Activated T-cell treated with anti-CD3 and anti-CD28 coated beads, Interleukin-2, amount 50 U/mL, for 72 hours (primary cell): ENCODE measurements at places on chromosomes 7 and 10. TPM values are rescaled to one million over a fixed set of nuclear protein-coding genes. Genes with fewer than 3 reads are reported as not detected.
A peak's percentile ranks its signal among the peaks of the same experiment; 100 is the strongest.

The MYO3A gene
- total RNA-seq, result not detected

The RTKN2 gene
- total RNA-seq, result 18.7 TPM

The OR6B1 gene
- total RNA-seq, result not detected

The BEND7 gene
- total RNA-seq, result not detected

The CTAGE4 gene
- total RNA-seq, result 1.5 TPM

The PRRT4 gene
- 0.70 TPM for total RNA-seq

The OR2A42 gene
- not detected for total RNA-seq

The FFAR4 gene
- not detected for total RNA-seq

The AMPH gene
- 0.53 TPM for total RNA-seq

DNA sequence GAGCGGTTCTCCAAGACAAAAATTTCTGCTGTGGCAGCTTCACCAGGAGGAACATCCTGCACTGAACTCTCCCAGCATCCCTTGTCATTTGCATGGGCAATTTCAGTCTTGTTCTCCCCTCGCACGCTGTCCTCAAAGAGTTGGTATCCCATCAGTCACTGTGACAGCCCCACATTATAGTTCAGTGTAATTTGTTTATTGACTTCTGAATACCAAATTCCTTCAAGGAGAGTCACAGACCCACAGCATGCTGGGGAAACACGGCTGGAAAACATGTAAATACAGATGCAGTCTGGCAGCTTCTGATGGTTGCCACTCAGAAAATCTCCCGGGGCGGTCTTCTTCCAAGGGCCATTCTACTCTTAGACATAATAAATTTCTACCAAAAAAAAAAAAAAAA lies 151.0 kb upstream of the NEBL start:
- H3K27me3 ChIP-seq, result no peaks in the 10 kb centered on the region
- no peak overlapping the region for H3K27ac ChIP-seq
- H3K4me3 ChIP-seq, result no peak overlapping the region
- no peaks in the 10 kb centered on the region for H3K36me3 ChIP-seq
- H3K4me1 ChIP-seq, result no peaks in the 10 kb centered on the region
- DNase-seq, result no peak

GRCh38 chr7:7962851-7963250 lies 5.7 kb upstream of the GLCCI1 start:
- no peak overlapping the region for H3K4me3 ChIP-seq
- no peak overlapping the region for H3K27ac ChIP-seq

DNA sequence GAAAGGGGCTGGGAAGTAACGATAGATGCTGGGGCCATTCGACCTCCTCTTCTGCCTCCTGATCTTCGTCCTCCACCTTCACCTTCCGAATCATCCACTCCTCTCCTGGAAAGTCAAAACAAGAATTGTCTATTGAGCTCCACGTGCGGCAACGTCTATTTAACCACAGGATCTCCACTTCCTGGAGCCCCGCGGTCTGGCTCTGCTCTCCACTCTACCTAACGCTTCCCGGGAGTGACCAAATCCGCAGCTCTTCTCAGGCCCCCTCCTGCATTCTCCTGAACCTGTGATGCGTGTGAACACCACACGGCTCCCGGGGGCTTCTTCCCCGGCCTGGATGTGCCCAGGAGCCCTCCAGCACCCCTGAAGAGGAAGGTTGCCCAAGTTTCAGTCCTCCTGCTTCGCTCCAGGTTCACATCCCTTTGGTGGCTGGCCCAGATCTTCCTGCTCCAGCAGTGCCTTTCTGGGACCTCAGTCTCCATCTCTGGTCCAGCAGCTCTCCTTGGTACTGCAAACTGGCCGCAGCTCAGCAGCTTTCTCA lies 7.2 kb downstream of the ZNF467 start:
- H3K4me1 ChIP-seq, result no peaks in the 10 kb centered on the region
- H3K27ac ChIP-seq, result no peak overlapping the region
- H3K27me3 ChIP-seq, result no peaks in the 10 kb centered on the region
- H3K36me3 ChIP-seq, result no peaks in the 10 kb centered on the region
- DNase-seq, result no peak
- no peak overlapping the region for H3K4me3 ChIP-seq

- DNase-seq, result peak; percentile 22
- no peaks in the 10 kb centered on the region for H3K27me3 ChIP-seq
- H3K27ac ChIP-seq, result no peak overlapping the region
- no peaks in the 10 kb centered on the region for H3K36me3 ChIP-seq
- H3K4me1 ChIP-seq, result peaks cover 26% of the 10 kb centered on the region
Observed at GRCh38 chr7:75993689-75994387, 557 bp downstream of the TMEM120A start.

GRCh38 chr7:131844369-131844768 lies 287.9 kb upstream of the PODXL start:
- H3K4me1 ChIP-seq, result no peaks in the 10 kb centered on the region
- no peaks in the 10 kb centered on the region for H3K36me3 ChIP-seq
- no peak overlapping the region for H3K4me3 ChIP-seq
- no peak overlapping the region for H3K27ac ChIP-seq
- no peak for DNase-seq
- H3K27me3 ChIP-seq, result peaks cover 12% of the 10 kb centered on the region

- no peak overlapping the region for H3K27ac ChIP-seq
- H3K27me3 ChIP-seq, result no peaks in the 10 kb centered on the region
- H3K4me1 ChIP-seq, result no peaks in the 10 kb centered on the region
- H3K4me3 ChIP-seq, result no peak overlapping the region
- DNase-seq, result no peak
Observed at GRCh38 chr10:36254199-36254598, 612.1 kb upstream of the FZD8 start.

GRCh38 chr10:31395695-31396094 lies 76.7 kb downstream of the ZEB1 start:
- peaks cover 3% of the 10 kb centered on the region for H3K36me3 ChIP-seq
- H3K27me3 ChIP-seq, result no peaks in the 10 kb centered on the region
- H3K27ac ChIP-seq, result no peak overlapping the region
- DNase-seq, result no peak

GRCh38 chr10:131911451-131911850 lies 10.6 kb downstream of the PPP2R2D start:
- no peak overlapping the region for H3K4me3 ChIP-seq
- H3K27ac ChIP-seq, result no peak overlapping the region
- peaks cover 75% of the 10 kb centered on the region for H3K4me1 ChIP-seq
- peaks cover 11% of the 10 kb centered on the region for H3K36me3 ChIP-seq
- H3K27me3 ChIP-seq, result no peaks in the 10 kb centered on the region
- DNase-seq, result no peak

- no peaks in the 10 kb centered on the region for H3K4me1 ChIP-seq
- H3K4me3 ChIP-seq, result no peak overlapping the region
- no peak overlapping the region for H3K27ac ChIP-seq
Observed at GRCh38 chr7:90604383-90604782, 8.3 kb downstream of the CDK14 start.

- no peak for DNase-seq
- no peak overlapping the region for H3K4me3 ChIP-seq
- H3K4me1 ChIP-seq, result no peaks in the 10 kb centered on the region
- H3K36me3 ChIP-seq, result no peaks in the 10 kb centered on the region
- H3K27ac ChIP-seq, result no peak overlapping the region
- H3K27me3 ChIP-seq, result peaks cover 59% of the 10 kb centered on the region
Observed at GRCh38 chr7:155361346-155361680, 63.6 kb downstream of the INSIG1 start.

DNA sequence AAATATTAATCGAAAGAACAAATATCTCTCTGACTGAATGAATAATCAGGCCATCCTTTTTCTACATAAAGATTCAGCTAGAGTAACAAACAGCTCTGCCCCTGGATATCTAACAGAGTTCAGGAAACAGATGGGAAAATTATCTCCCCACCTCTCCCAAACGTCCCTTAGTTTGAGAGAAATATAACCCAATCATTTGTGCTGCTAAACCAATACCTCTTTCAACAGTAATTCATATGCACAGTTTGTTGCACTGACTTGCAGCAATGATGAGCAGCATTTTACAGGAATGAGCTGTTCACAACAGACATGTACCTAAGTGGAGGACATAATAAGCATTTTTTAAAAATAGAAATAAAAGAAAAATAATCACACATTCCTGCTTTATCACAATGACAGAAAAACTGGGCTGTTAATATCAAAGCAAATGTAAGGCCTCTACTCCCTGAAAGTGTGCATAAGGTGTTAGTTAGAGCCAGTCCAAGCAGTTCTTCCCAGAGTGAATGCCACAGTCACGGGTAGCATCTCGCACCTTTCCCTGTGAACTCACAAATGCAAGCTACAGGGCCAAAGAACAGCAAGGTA lies 2.3 kb downstream of the CREB3L2 start:
- H3K4me3 ChIP-seq, result peak overlapping the region; percentile 96
- H3K36me3 ChIP-seq, result peaks cover 12% of the 10 kb centered on the region
- H3K27ac ChIP-seq, result peak overlapping the region; percentile 98
- DNase-seq, result no peak
- peaks cover 52% of the 10 kb centered on the region for H3K4me1 ChIP-seq

DNA sequence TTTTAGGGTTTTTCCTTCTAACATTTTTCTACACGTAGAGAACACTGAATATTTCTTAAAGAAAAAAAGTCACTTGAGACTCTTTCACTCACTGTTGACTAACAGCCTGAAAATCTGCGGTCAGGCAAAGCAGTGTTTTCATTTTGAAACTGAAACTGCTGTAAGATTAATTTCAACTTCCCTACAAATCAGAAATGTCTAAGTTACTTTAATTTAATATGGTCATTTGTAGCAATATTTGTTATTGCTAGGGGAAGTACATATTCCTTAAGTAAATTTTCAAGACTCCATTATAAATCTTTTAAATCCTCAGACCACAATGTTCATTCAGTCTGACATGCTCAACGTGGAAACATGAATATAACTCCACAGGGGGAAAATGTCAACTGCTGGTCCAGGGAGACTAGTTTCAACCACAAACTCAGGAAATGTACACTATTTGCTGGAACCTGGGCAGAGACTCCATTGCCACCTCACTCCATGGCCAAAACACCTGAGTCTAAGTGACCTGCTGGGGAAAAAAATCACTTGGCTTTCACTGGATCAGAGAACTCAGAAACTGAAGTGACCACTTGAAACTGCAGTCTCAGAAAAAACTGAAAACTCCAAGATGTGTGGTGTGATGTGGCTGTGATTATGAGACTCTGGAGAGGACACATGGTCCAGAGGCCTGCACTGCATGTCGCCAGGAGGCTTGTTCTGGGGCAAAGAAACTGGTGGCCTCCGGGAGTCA lies 161.2 kb downstream of the TAX1BP1 start:
- DNase-seq, result peak; percentile 36
- H3K4me3 ChIP-seq, result no peak overlapping the region
- peaks cover 34% of the 10 kb centered on the region for H3K4me1 ChIP-seq
- H3K27ac ChIP-seq, result no peak overlapping the region

DNA sequence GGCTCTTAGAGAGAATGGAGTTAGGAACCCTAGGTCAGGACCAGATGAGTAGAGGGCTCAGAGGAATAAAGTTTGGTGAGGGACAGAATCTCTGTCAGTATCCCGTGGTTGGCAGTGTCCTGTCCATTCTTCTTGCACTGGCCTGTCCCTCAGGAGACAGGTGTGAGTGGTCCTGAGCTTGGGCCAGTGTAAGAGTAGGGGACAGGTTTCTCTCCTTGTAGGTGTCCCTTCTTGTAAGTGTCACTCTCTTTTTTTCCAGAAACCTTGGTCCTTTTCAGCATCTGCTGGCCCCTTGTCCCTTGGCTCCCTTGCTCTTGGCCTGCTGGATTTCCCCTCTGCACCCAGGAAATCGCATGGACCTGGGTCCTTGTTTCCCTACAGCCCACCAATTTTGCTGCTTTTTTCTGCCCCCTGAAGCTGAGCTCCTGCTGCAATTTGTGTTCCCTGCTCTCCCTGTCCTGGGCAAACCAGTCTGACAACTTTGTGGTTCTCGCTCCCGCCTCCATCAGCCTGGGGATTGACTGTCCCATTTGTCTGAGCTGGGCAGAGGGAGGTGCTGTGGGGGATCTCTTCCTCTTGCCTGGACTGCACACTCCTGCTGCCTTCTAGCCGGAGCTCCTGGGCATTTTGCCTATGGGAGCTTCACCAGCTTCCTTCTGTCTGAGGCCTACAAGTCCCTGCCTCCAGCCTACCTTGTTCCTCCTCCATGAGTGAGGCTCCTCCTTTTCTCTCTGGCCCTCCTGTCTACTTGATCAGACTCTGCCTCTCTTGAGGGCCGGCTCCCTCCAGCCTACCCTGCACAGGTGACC lies 6.5 kb downstream of the TSPAN14 start:
- H3K27ac ChIP-seq, result peak overlapping the region; percentile 93
- H3K4me1 ChIP-seq, result peaks cover 100% of the 10 kb centered on the region
- peak overlapping the region; percentile 95 for H3K4me3 ChIP-seq
- DNase-seq, result no peak

DNA sequence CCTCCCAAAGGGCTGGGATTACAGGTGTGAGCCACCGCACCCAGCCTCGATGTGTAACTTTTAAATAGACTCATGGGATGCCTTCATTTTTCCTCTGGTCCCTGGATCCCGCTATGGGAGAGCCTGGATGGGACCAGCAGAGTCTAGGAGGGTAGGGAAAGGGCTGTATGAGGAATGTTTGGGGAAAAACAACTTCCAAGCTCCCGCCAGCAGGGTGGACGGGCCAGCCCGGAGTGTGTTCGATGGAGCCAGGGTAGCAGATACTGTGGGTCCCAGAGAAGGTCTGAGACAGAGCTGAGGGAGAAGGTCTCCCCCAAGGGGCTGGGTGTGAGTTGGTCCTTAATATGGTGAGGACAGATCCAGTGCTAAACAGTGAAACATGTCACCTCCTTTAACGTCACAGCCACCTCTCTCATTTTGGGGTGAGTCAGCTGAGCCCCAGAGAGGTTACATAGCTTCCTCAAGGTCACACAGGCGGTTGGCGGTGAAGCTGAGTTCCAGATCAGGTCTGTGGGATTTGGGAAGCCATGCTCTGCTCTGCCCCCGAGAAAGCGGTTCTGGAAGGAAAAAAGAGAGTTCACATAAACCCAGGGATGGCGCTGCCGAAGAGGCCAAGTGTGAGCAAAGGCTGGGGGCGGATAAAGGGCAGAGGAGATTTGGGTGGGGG lies 66.4 kb downstream of the MYL10 start:
- no peak overlapping the region for H3K27ac ChIP-seq
- H3K4me3 ChIP-seq, result no peak overlapping the region

DNA sequence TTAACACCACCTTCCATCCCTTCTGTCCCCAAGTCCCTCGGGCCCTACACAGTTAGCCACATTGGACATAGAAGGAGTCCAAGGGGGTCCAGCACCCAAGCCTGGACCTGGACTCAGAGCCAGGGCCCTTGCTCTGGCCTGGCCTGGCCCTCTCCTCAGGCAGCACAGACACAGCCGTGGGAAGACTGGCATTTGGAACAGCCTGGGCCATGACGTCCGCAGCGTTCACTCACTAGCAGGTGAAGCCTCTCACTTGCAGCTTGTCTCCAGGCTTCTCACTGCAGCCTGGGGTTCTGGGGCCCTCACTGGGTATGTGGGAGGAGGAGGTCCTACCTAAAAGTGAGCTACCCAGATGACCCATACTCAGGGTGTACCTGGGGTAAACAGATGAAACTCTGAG lies 33.7 kb upstream of the AQP1 start:
- H3K27ac ChIP-seq, result no peak overlapping the region
- DNase-seq, result no peak
- no peaks in the 10 kb centered on the region for H3K36me3 ChIP-seq

- no peaks in the 10 kb centered on the region for H3K36me3 ChIP-seq
- H3K27me3 ChIP-seq, result no peaks in the 10 kb centered on the region
- no peak for DNase-seq
- H3K27ac ChIP-seq, result no peak overlapping the region
Observed at GRCh38 chr7:77862691-77863090, 64.1 kb downstream of the PHTF2 start.

GRCh38 chr10:16242859-16243613 lies 193.8 kb upstream of the PTER start:
- H3K4me1 ChIP-seq, result no peaks in the 10 kb centered on the region
- H3K27ac ChIP-seq, result no peak overlapping the region
- H3K4me3 ChIP-seq, result no peak overlapping the region

- H3K4me1 ChIP-seq, result peaks cover 13% of the 10 kb centered on the region
- no peak overlapping the region for H3K27ac ChIP-seq
- DNase-seq, result peak; percentile 6
- no peak overlapping the region for H3K4me3 ChIP-seq
- no peaks in the 10 kb centered on the region for H3K27me3 ChIP-seq
Observed at GRCh38 chr7:75662579-75663301, 76.0 kb downstream of the HIP1 start.
